ENCODE measurements at places on chromosomes 11 and 22. TPM values are rescaled to one million over a fixed set of nuclear protein-coding genes. Genes with fewer than 3 reads are reported as not detected.

SOX10 gene
- total RNA-seq, result not detected

ESAM gene
- 190 TPM for total RNA-seq

MOGAT2 gene
- not detected for total RNA-seq

GGT1 gene
- total RNA-seq, result 2.3 TPM

CNTN5 gene
- not detected for total RNA-seq

BBOX1 gene
- total RNA-seq, result not detected

INSC gene
- not detected for total RNA-seq

APOA1 gene
- total RNA-seq, result not detected

LRRC4C gene
- not detected for total RNA-seq

MPPED1 gene
- total RNA-seq, result under 0.01 TPM

CDC42EP2 gene
- 31.0 TPM for total RNA-seq

PYGM gene
- total RNA-seq, result 0.33 TPM

NLRP14 gene
- total RNA-seq, result 0.65 TPM

SPA17 gene
- 8.6 TPM for total RNA-seq

SMC1B gene
- total RNA-seq, result not detected

IGSF22 gene
- not detected for total RNA-seq

C1QTNF5 gene
- 111 TPM for total RNA-seq

P4HA3 gene
- 43.8 TPM for total RNA-seq

ALDH3B2 gene
- not detected for total RNA-seq

HPX gene
- 0.67 TPM for total RNA-seq

LIPT2 gene
- 3.3 TPM for total RNA-seq

TSSK2 gene
- not detected for total RNA-seq

LARGE2 gene
- not detected for total RNA-seq

OR51A4 gene
- not detected for total RNA-seq

SERGEF gene
- 10.2 TPM for total RNA-seq

POLR2F gene
- 31.7 TPM for total RNA-seq

KCNJ11 gene
- 0.19 TPM for total RNA-seq

OR2AG2 gene
- total RNA-seq, result 0.29 TPM

PRODH gene
- not detected for total RNA-seq

FXYD6 gene
- 0.33 TPM for total RNA-seq

KIRREL3 gene
- not detected for total RNA-seq

OTOG gene
- not detected for total RNA-seq

OR6T1 gene
- not detected for total RNA-seq

POU2AF2 gene
- not detected for total RNA-seq

TEX54 gene
- 0.98 TPM for total RNA-seq

ARHGAP32 gene
- total RNA-seq, result 8.8 TPM

CCDC89 gene
- total RNA-seq, result not detected

BACE1-AS gene
- total RNA-seq, result 4.6 TPM

SLC5A12 gene
- total RNA-seq, result not detected

ATM gene
- total RNA-seq, result 51.0 TPM

TSKU gene
- total RNA-seq, result 20.6 TPM

OR51I1 gene
- total RNA-seq, result not detected

OR5B12 gene
- not detected for total RNA-seq

TMEM86A gene
- total RNA-seq, result 2.5 TPM
